ENCODE measurements at places on chromosomes 2 and 18.

DNA sequence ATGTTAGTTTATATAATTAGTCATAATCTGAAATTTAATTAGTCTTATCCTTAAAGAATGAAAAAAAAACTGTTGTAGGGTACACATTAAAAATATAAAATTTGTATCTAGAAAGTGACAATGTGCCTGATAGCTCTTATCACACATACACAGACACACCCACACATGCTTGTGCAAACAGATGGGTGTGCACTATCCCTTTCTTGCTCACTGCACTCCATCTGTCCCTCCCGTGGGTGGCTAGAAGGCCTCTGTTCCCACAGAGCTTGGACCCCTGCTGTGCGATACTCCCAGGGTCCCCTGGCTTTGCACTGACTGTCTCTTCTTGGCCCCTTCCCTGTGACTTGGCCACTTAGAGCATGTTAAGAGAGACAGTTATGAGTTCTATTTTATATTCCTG is 123.9 kb upstream of the ACKR3 start:
- no peak for DNase-seq

DNA sequence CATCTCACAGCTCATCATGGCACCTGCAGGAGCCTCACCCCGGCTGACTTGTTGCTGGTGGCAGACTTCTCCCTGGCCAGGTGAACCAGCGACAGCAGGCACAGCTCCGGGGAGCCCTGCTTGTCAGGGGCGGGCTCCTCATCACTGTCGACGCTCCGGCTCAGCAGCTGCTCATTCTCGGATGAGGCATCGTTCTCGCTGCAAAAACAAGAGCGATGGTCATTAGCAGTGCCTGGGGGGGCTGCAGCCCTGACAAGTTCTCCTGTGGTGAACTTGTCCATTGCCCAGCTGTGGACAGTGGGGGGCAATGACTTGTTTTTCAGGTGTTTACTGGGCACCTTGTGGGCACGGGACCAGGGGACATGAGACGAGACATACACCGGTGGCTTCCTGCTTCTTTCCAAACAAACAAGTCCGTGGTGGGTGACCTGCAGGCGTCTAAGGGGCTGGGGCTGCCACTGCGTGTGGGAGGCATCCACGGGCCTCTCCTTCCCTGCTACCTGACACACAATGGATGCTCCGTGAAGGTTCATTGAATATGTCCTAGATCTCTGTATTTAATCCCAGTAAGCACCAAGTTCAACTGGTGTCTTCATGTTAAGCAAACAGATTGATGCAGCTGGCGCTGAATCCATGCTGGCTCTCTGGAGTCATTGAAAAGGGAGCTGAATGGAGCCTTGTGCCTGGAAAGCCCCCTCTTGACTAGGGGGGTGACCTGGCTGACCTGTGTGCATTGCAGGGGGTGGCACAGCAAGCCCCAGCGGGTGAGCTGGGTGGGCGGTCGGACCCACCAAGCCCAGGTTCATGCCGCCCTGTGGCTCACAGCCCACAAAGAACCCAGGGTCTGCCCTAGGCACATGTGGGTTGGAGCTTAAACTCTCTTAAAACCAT is 81.0 kb downstream of the EDAR start:
- DNase-seq: no peak

- no peak for DNase-seq
These were observed 390.6 kb upstream of the PKDCC start for GRCh38 chr2:41657226-41657625.

DNA sequence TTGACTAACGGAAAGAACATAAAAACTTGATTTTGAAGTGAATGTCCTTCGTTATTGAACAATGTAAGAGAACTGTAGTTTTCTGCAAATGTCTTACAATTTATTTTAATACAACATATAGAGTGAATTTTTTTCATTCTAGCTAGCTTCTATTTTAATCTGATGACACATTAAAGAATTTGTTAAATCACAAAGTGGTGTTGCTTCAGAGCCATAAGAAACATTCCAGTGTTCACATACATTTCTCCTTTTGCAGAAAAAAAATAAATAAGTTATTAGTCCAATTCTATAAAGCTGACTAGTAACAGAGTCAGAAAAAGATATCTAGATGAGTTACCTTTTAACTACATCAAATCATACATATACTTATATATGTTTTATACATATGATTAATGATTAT is 914.3 kb upstream of the SLC39A10 start:
- no peak for DNase-seq

GRCh38 chr2:211516537-211516936 is 960.1 kb downstream of the CPS1 start:
- no peak for DNase-seq

GRCh38 chr2:25505622-25506021 is 163.9 kb upstream of the DNMT3A start:
- DNase-seq: no peak

- DNase-seq: no peak
These were observed 52.5 kb downstream of the CENPO start for GRCh38 chr2:24845691-24846090.

- DNase-seq: no peak
These were observed 2.1 kb downstream of the BCL2L11 start for GRCh38 chr2:111122631-111123421.

DNA sequence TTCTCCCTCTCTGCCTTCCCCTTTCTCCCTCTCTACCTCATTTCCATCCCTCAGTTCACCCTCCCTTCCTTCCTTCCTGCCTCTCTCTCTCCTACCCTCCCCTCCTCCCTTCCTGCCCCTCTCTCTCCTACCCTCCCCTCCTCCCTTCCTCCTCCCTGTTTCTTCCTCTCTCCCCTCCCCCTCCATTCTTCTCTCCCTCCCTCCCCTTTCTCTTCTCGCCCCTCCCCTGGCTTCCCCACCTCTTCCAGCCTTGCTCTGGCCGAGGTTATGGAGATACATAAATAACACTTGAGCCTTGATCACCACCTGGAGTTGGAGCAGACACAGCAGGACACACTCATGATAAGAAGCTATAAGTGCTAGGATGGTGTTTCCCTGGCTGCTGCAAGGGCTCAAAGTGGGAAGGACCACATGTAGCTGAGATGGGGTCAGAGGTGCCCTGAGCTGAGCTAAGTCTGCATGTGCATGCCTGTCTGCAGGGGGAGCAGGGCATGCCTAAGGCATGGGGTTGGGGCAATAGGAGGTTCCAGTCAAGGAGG is 326.1 kb upstream of the HS6ST1 start:
- no peak for DNase-seq

- DNase-seq: no peak
These were observed 261.2 kb downstream of the BCL11A start for GRCh38 chr2:60292242-60292641.

DNA sequence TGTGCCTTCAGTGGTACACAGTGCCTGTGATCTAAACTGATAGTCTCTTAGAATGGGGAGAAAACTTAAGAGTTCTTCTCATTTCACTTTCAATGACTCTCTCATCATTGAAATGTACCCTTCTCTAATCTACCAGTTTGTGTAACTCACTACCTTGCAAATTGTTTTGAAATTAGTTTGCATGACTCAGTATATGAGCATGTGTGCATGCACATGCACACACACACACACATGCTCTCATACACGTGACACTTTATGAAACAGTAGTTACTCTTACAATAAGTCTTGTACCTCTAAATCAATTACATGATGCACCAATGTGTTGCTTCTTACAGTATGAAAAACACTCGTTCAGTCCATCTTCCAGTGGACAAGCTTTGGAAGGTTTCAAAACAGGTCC is 10.6 kb downstream of the LYPD6B start:
- DNase-seq: no peak

GRCh38 chr2:3535467-3535793 is 16.1 kb upstream of the ADI1 start:
- peak; percentile 32 for DNase-seq

DNA sequence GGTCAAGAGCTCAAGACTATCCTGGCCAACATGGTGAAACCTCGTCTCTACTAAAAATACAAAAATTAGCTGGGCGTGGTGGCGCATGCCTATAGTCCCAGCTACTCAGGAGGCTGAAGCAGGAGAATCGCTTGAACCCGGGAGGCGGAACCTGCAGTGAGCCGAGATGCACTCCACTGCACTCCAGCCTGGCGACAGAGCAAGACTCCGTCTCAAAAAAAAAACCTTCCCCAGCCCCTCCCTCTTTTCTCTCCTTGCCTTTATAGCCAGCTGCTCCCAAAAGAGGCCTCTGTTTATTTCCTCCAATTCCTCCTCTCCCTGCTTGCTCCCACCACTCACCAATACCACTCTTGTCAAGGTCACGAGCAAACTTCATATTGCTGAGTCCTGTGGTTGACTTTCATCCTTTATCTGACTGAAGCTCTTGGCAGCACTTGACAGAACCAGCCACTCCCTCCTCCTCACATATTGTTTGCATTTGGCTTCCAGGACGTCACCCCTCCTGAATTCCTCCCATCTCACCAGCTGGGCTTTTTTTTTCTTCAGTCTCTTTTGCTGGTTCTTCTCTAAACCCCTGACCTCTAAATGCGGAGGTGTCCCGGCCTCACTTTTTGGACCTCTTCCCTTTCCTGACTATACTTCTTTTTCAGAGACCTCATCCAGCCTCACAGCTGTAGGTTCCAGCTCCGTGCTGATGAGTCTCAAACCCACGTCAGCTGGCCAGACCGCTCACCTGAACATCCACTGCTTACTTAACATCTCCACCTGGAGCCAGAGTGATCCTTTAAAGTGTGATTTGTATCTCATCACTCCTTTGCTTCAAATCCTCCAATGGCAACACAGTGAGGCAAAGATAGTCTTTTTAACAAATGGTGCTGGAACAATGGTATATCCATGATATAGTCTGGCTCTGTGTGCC is 84.6 kb upstream of the CAB39 start:
- no peak for DNase-seq

DNA sequence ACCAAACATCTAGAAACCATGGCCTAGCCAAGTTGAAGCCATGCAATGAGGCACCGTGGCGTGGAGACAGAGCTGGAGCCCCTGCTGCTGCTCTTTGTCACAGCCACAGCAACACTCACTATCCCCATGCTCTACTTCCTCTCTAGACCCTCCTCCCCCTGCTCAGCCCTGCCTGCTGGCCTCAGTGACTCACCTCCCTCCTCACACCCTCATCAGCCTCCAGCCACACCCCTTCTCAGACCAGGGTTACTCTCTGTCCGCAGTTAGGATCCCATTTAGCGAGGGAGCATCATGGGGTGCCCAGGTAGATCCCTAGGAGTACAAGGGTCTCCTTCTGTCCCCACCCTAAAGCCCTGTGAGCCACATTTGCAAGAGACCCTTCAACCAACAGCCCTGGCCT is 25.4 kb upstream of the SOX11 start:
- DNase-seq: no peak

DNA sequence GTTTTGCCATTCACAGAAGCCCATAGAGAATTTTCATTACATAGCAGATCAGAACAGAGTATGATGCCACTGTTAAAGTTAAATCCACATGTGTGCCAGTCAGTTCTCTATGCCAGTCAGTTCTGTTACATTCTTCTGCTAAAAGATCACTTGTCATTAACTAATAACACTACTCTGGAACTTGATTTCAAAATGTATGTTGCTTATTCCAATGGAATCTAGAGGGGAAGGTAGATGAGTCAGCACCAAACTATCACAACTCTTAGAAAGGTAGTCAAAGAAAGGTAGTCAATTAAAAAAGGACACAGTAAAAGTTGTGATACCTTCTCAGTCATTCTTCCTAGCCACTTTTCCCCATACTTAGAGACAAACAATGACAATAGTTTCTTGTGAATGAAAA is 1214.4 kb downstream of the LRP1B start:
- no peak for DNase-seq

- no peak for DNase-seq
These were observed 174.2 kb downstream of the LOXHD1 start for GRCh38 chr18:46482831-46483230.

GRCh38 chr18:54125429-54125828 is 99.0 kb downstream of the MBD2 start:
- no peak for DNase-seq

GRCh38 chr18:56538746-56539145 is 99.6 kb downstream of the TXNL1 start:
- no peak for DNase-seq

DNA sequence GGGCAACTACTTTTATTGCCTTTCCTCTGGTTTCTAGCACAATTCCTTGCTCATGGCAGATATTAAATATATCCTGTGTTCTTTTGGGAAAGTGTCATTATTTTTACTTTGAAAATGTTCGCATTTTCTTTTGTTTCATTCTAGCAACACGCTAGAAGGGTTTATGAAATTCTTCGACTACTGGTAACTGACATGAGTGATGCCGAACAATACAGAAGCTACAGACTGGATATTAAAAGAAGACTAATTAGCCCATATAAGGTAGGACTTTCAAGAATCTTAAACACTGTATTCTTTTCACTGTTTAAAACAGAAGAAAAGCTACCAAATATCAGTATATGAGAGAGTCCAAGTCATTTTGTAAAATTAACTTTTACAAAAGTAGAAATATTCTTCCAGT is 20.6 kb upstream of the METAP1D start:
- no peak for DNase-seq

DNA sequence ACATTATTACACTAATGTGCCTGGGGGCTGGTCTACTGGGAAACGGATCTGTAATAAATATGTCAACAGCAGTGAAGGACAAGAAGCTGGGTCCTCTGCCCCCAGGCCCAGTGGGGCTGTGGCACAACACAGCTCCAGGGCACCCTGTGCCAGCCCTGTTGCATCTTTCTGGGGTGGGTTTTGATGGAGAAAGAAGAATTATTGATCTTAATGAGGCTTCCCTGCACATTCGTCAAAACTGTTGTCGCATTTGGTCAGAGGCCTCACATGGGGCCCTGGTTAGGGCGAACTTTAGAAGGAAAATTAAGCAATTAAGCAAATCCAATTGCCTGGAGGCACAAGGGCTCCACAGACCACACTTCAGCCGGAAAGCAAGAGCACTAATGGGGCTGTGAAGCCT is 30.0 kb upstream of the TWIST2 start:
- DNase-seq: no peak

DNA sequence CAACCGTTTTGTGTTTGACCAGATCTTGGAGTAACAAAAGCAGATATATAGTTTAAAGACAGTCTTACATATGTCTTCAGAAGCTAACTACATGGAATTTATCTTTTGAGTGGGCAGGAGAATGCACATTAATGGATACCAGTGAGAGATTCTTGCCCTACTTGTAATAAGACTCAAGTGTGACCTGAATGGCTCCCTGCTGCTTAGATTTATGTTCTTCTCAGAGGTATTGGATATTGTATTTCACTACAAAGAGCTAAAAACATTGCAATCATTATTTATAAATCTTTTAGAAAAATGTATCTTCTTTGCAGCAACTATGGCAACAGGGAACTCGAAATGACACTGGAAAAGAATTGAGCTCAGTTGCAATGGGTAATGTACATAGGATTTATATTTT is 227.7 kb downstream of the LRRTM4 start:
- no peak for DNase-seq

Data from GM12891 (cell line).